ENCODE measurements at places on chromosomes 3 and 15. TPM values are rescaled to one million over a fixed set of nuclear protein-coding genes. Genes with fewer than 3 reads are reported as not detected.

DNA sequence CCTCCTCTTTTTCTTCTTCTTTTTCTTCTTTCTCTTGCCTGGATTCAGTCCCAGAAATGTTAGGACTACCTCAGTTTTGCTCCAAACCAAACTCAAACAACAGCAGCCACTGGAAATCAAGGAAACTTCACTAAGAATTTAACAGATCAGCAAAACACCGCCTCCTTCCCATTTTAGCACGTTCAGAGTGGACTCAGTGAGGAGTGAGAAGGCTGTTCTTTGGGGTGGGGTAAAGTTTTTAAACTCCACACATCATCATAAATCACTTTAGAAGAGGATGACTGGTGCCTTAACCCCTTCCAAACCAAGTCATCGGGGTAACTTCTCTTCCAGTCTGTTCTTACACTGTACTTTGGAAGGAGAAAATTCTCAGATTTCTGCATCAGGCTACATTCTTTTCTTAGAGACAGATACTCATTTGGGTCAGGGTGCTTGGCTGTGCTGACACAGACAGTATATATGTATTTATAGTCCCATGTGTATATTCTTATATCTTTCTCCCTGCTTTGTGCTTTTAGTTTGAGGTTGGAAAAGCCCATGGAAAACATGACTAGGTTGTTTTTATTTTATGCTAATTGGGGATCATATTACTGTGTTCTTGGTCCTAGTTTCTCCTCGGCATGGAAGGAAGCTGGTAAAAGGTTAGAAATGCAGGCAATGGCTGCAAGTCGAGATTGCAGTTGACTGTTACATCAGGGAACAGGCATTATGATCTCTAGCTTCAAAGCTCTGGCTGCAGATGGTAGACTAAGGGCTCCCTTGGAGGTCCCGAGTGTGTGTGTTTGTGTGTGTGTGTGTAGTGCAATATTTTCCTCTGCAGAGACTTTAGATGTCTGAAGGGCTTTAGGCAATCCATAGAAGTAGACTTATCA is at the start of gene CCDC80:
TSS of gene CCDC80 (minus strand) at position 214 of the 872 bp plus-strand sequence. CDS start 1,238 bp downstream, outside the sequence.
- DNase-seq = no peak

DNA sequence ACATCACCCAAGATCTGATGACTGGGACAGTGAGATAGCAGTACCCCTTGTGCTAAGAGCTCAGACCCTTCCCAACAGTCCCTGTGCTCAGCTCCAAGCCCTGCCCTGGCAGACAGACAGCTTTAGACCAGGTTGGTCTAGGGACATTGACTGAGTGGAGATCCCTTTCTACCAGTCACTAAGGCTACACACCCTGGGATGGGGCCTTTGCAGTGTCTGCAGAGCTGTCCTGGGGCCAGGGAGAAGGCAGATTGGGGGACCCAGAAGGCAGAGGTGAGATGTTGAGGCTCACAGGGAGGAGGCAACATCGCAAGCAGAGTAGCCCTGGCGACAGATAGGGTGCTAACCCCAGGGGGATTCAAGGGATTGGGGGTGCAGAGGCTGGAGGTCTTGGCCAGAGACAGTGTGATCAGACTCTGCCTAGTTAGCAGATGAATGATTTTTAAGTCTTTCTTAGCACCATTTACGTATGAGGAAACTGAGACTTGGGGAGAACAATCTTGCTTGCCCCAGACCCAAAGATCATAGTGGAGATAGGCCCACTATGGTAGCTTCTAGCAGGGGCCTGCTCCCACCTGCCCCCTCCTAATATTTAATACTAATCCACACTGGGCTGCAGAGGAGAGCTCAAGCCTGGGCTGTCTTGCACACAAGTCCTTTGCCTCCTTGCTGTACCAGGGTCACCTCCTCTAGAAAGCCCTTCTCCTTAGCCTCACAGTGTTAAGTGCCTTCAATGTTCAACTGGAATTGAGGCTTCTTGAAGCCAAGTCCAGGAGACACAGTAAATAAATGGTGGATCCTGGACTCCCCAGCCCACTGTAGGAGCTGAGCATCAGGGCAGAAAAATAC is 32.6 kb downstream of the HMCES start:
- no peak for DNase-seq

DNA sequence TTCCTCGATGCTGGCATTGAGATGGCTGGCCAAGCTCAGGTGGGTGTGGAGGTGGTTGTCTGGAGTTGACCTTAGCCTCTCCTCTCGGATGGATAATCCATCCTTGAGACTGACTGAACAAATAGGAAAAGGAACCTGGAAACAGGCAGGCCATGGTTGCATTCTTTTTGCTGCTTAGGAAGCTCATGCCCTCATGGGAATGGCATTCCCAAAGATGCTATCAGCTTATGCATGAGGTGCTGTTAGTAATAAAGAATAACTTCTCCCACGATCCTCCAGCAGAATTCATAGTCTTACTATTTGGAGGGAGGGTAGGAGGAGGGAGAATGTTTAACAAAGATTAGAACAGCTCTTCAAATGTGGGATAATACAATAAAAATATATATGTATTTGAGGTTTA is 303.0 kb upstream of the TPM1 start:
- no peak for DNase-seq

DNA sequence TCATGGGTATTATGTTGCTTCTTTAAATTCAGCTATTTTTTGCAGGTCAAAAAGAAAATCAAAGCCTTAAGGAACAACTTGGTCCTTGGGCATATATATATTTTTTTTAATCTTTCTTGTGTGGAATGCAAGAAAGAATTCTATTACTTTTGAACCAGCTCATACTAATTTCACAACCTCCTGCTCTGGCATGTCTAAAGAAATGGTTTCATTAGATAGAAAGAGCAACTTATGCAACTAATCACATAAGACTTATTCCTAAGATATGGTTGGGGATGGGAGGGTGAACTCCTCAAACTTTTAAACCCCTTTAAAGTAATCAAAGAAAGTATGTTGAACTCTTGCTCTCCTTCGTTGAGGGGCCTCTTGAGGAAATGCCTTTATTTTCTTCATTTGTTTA is 114.9 kb downstream of the GMNC start:
- no peak for DNase-seq

- DNase-seq = no peak
Measured at GRCh38 chr3:182248349-182248880, 536.7 kb downstream of the SOX2 start.

GRCh38 chr3:106239195-106239697 is 370.4 kb upstream of the CBLB start:
- DNase-seq = no peak

- DNase-seq = no peak
Measured at GRCh38 chr3:35777563-35778554, 138.5 kb downstream of the ARPP21 start.

DNA sequence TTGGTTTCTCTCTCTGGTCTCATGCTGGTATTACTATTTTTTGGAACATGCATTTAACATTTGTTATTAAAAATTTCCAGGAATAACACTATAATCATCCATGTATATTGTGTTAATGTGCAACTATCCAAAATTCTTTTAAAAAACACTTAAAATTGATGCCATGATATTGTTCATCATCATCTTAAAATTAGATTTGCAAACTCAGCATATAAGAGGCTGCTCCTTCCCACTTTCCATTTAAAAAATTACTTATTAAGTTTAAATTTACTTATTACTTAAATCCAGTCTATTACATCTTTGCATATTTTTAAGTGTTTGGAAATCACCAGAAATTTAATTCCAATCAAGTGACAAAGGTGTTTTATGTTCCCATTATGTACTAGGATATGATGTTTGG is 5.8 kb upstream of the ABHD17C start:
- DNase-seq = no peak

- DNase-seq = no peak
Measured at GRCh38 chr3:54178376-54178775, 56.0 kb downstream of the CACNA2D3 start.

DNA sequence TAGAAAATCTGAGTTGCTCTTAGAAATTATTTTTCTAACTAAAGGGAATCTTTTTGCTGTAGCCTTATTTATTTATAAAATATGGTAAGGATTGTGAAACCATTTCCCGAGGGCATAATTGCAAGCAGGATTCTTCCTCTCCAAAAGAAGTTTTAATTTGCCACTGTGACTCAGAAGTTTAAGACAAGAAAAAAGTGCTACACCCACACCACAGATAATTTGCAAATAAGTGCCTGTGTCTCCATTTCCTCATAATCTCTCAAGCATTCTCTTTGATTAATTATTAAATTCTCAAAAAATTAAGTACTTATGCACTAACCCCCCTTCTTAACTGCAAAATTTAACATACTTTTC is 43.6 kb downstream of the RASA2 start:
- no peak for DNase-seq

DNA sequence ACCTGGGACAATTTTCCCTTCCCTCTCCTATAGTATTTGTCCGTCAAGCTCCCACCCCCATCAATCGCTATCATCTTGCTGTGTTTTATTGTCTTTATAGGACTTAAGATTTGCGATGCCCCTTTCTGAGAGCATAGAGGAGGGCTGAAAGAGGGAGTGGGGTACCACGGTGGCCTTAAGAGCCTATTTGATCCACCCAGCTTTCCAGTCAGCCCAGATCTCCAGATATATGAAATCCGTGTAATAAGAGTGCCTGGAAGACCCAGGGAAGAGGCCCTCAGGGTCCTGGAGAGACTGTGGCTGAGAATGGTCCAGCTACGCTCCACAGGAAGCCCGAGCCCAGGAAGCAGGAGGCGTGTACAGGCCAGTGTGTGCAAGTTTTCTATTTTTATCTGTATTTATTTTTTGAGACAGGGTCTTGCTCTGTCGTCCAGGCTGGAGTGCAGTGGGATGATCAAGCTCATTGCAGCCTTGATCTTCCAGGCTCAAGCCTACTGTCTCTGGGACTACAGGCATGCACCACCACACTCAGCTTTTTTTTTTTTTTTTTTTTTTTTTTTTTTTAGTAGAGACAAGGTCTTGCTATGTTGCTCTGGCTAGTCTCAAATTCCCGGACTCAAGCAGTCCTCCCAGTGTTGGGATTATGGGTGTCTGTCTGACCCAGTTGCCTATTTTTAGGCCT is 964 bp upstream of the NCKIPSD start:
- no peak for DNase-seq

- no peak for DNase-seq
Measured at GRCh38 chr3:46942481-46943236, 33.9 kb downstream of the CCDC12 start.

GRCh38 chr3:68986496-68987208 is 26.8 kb downstream of the EOGT start:
- DNase-seq = no peak

- no peak for DNase-seq
Measured at GRCh38 chr3:113873814-113874526, 35.4 kb downstream of the GRAMD1C start.

GRCh38 chr15:34047893-34048775 is 9.1 kb upstream of the AVEN start:
- DNase-seq = no peak

- no peak for DNase-seq
Measured at GRCh38 chr15:22950256-22950990, 29.7 kb downstream of the CYFIP1 start.

DNA sequence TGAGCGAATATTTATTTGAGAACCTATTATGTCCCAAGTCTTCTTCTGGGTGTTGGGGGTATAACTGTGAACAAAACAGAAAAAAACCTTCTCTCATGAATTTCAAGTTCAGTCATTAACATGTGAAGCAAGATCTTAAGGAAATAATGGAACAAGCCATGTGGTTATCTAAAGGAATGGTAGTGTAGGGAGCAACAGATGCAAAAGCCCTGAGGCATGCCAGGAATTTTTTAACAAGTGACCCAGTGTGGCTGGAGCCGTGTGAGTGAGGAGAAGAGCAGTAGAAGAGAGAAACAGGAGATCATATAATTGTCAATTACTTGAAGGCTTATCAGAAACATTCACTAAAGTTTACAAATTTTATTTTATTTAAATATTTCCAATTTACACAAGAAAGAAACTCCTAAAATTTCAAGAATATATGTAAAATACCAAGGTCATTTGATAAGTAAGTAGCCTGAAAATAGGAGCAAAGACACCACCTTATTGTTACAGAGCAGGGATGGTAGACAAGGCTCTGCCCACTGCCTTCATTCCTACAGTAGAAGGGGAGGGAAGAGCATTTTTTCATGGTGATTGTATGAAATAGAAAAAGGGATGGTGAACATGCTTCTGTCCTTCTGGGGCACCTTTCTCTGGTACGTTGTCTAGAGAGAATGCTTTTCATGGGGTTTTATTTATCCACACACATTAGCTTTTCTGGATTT is 345.1 kb downstream of the PLOD2 start:
- no peak for DNase-seq

DNA sequence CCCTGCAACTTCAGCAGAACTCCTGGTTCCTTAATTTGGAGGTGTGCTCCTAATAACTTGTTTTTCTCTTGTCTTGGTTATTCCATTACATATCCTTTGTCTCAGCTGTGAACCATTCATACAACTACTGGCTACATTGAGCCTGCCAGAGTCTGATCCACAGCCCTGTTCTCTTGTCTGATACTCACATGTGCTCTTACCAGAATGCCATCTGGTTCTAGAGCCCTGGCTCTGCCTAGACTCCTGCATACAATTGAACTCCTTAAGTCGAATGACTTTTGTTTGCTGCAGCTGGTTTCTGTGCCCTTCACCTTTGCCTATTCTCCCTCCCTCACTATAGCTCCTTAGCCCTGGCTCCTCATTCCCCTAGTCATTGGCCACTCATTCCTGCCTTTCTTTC is 85.5 kb downstream of the LRRC28 start:
- no peak for DNase-seq

DNA sequence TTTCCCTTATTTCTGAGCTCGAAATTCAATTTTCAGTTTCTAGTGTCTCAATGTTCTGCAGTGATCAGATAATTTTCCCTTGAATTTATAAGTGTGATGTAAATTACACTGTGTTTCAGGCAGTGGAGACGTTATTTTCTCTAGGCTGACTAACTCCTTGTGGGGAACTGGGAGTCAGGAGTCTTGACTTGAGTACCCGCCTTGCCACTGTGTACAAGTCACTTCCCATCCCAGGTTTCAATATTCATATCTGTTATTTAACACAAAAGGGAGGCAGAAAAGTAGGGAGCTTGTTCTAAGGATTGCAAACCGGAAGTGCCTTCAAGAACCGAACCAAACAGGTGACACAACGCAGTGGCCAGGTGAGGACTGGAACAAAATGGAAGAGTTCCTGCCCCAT is 196.5 kb downstream of the MEX3B start:
- no peak for DNase-seq

DNA sequence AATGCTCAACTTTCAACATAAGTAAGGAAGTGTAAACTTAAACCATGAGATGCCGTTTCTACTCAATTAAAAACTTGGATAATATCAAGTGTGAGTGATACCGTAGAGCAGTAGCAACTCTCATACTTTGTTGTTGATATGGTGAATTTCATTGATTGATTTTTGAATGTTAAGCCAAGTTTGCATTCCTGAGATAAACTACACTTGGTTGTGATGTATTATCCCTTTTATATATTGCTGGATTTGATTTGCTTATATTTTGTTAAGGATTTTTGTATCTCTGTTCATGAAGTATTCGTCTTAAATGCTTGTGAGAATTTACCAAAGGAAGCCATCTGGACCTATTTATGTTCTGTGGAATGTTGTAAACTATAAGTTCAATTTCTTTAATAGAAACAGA is 21.7 kb downstream of the SLMAP start:
- no peak for DNase-seq

GRCh38 chr3:14141144-14141543 is 16.3 kb downstream of the TMEM43 start:
- no peak for DNase-seq

Gene GOLGA8S
- total RNA-seq = 0.35 TPM

Gene DNAH12
- total RNA-seq = 0.09 TPM

Gene ANKRD63
- total RNA-seq = not detected

Gene ASB14
- total RNA-seq = not detected

Gene SLC35G2
- 0.42 TPM for total RNA-seq

Gene KIF15
- total RNA-seq = 0.38 TPM

Gene PLCH1
- not detected for total RNA-seq

Data from CD4-positive, alpha-beta memory T cell (primary cell).